ENCODE measurements at places on chromosomes 3 and 15. TPM values are rescaled to one million over a fixed set of nuclear protein-coding genes. Genes with fewer than 3 reads are reported as not detected.

Gene MESD
- 30.7 TPM for polyA plus RNA-seq

Gene TPRG1
- polyA plus RNA-seq, result 0.04 TPM

Gene TTLL13
- polyA plus RNA-seq, result not detected

Gene UBAP1L
- not detected for polyA plus RNA-seq

Gene BCL2A1
- 27.4 TPM for polyA plus RNA-seq

Gene HTR3E
- polyA plus RNA-seq, result not detected

Gene ISLR
- polyA plus RNA-seq, result not detected

Gene FGF7
- polyA plus RNA-seq, result not detected

Gene SLC15A2
- 0.51 TPM for polyA plus RNA-seq

GRCh38 chr15:77723756-77724155 lies 91.0 kb upstream of the LINGO1 start:
- DNase-seq, result no peak

- DNase-seq, result no peak
Measured at GRCh38 chr3:141608438-141608837, 121.6 kb downstream of the RASA2 start.

- no peak for DNase-seq
Measured at GRCh38 chr15:35309886-35310285, 224.8 kb upstream of the NANOGP8 start.

DNA sequence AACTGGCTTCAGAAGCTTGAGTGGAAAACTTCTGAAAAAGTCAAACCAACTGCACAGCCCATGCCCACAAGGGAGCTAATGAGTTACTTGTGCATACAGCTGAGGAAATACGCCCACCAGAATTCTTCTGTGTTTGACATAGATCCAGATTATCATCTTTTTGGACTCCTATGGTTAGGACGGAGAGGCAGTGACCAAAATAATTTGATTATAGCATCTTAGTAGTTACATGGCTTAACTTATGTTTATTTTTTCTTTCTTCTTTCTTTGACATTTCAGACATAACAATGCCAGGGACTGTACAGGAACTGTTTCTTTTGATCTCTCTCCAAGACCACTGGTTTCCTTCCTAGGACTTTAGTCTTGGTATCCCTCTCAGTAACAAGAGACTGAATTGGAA lies 246.1 kb upstream of the RASGRP1 start:
- no peak for DNase-seq

DNA sequence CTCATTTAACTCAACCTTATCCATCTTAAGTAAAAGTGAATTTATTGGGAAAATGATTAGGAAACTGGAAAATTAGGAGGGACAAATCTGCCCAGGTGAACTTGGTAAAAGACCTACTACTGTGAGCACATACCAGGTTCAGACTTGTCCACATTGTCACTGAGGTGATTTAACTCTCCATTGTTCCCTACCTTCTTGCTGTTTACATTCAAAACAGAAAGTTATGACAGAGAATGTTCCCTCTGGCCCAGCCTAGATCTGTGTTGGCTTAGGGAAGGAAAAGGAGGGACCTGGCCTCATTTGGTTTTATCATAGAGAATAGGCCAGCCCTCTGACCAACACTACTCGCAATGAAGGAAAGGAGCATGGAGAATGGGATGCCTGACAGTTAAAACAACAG lies 117.6 kb downstream of the SATB1 start:
- DNase-seq, result no peak

DNA sequence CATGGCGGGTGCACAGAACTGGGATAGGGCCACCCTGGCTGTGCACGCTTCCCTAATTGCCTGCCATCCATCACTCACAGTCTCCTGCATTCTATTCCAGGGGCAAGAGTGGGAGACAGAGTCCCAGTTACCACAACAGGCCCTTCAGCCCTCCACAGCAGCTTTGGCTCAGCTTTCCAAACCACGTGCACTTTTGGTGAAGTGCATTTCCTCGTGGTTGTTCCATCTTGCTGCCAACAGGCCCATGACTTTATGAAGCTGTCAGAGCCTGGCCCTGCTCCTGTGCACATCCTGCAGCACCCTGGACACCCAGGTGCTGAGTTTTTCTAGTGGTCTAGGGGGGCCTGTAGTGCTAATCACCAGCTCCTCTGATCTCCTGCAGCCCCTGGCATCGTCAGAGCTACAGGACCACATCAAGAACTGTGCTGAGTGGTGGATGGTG lies 110.2 kb downstream of the ADCY5 start:
- no peak for DNase-seq

- DNase-seq, result no peak
Measured at GRCh38 chr3:126129398-126129891, 45.5 kb upstream of the SLC41A3 start.

DNA sequence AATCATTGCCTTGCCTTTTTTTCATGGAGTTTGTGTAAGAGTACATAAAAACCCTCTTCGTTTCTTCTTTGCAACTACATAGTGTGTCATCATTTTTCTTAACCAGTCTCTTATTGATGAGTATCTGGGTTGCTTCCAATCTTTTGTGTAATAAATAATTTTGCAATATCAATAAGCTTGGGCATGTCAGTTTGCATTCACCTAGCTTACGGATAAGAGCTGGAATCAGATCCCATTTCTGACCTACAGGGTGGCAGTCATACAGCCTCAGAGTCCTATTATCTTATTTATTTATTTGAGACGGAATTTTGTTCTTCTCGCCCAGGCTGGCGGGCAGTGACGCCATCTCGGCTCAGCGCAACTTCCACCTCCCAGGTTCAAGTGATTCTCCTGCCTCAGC lies 18.3 kb downstream of the ANP32A start:
- DNase-seq, result no peak

- DNase-seq, result no peak
Measured at GRCh38 chr3:58494107-58494506, 2.2 kb downstream of the KCTD6 start.

DNA sequence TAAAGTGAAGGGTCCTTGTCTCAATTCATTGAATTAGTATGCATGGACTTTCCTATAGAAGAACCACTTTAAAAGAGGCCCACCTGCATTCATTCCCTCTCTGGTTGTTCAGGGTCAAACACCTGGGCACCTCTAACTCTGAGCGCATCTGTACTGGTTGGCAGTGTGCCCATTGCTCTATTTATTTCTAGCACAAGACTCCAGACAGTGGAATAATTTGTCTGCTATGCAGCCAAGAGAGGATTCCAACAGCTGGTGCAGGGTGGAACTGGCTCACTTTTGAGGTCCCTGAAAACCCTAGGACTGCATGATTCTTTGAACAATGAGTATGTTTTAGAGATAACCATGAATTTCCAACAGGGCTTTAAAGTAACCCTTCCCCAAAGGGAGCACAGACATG lies 57.9 kb downstream of the CCDC33 start:
- DNase-seq, result no peak

DNA sequence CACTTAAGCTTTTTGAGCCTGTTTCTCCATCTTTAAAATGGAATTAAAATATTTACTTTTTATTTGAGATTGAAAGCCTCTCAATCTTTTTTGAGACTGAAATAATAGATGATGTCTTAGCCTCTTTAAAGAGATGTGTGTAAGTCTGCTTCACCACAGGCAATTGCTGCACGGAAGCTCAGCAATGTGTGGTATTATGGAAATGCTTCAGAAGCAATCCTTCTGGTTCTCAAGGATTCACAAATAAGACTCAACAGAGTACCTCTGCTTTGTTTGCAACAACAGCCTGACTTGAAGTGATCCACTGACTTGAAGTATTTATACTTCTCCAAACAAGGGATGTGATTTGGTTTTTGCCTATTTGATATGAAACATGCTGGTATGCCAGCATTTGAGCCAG lies 332.0 kb upstream of the RASGRP1 start:
- DNase-seq, result no peak

GRCh38 chr15:63322541-63322940 lies 45.1 kb downstream of the APH1B start:
- no peak for DNase-seq

GRCh38 chr3:161409858-161410257 lies 38.5 kb upstream of the SPTSSB start:
- no peak for DNase-seq

- no peak for DNase-seq
Measured at GRCh38 chr3:32831791-32832190, 14.0 kb downstream of the TRIM71 start.

- DNase-seq, result no peak
Measured at GRCh38 chr3:143040261-143040879, 39.0 kb downstream of the U2SURP start.

DNA sequence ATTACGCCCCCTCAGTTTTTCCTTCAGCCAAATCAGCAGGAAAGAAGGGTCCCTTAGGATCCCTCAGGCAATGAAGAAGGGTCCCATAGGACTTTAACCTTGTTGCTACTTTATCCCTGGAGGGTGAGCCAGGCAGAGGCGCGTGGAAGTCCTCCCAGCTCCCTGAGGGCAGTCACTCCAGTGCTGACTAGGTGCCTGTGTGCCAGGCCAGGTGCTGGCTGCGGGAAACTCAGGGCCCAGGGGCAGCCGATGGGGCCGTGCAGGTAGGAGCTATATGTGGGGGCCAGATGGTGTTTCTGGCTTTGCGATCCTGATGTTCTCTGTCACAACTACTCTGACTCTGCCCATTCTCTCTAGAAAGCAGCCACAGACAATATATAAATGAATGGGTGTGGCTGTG lies 42.8 kb upstream of the IQSEC1 start:
- DNase-seq, result no peak

- DNase-seq, result no peak
Measured at GRCh38 chr3:141860766-141861513, 15.5 kb upstream of the ATP1B3 start.

GRCh38 chr3:108493862-108494261 lies 16.5 kb downstream of the MYH15 start:
- DNase-seq, result no peak

DNA sequence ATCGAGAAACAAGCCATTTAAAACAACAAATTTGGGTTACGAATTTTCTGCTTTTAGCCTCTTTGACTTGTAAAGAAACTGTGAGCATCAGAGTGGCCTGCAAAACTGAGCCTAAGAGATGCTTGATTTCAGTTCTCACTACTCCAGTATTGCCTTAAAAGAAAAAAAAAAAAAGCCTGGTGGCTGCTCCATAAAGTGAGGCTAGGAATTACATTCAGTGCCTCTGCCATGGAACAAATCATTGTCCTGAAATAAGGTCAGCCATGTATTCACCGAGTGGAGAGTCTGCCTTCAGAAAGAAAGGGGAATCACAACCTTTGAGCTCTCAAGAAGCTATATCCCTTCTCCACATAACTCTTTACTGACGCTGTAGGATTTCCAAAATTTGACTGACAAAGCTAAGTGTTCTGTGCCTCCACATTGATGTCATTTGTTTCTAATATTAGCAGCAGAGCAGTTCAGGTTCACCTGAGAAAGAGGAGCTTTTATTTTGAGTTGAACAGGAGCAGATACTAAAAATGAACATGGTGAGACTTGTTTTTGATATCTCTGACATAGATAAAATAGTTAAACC lies 137.3 kb downstream of the SSR3 start:
- DNase-seq, result no peak

DNA sequence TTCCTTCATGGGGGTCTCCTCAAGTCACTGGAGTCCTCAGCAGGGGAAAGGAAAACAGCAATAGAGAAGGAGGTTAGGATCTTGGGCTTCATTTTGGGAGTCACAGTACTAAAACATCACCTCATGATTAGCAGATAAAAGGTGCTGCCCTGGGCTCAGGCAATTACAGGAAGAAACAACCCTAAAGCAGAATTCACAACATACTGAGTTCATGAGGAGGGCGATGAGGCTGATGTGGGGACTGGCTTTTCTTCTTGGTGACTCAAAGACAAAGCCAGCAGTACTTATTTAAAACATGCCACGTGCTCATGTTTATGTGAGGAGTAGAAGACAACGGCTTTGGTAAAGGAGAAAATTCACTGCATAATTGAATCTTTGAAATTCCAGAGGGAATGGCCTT lies 822.3 kb upstream of the CFAP20DC start:
- no peak for DNase-seq

DNA sequence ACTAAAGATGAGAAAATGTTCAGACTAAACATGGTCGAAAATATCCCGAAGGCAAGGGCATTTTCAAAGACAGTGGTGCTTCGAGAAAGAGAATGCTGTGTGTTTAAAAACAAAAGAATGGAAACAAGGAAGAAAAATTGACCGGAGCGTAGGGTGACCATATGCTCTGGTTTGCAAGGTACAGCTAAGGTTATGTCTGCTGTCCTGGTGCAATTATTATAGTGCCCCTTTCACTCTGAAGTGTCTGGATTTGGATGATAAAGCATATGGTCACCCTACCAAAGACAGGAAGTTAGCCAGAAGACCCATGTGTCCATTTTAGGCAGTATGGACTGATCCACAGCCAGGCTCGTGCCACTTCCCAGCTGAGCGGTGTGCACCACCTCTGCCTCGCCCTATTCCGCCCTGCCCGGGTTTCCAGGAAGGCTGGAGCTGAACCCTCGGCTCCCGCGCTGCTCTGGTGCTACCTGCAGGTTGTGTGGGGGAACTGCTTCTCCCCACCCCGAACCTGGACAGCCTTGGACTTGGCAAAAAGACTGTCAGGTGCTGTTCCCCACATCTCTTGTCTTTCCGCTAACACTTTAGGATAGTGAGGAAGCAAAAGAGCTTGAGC lies 25.2 kb downstream of the GOLGA6D start:
- DNase-seq, result no peak

- no peak for DNase-seq
Measured at GRCh38 chr15:69914960-69915359, 182.8 kb downstream of the TLE3 start.

DNA sequence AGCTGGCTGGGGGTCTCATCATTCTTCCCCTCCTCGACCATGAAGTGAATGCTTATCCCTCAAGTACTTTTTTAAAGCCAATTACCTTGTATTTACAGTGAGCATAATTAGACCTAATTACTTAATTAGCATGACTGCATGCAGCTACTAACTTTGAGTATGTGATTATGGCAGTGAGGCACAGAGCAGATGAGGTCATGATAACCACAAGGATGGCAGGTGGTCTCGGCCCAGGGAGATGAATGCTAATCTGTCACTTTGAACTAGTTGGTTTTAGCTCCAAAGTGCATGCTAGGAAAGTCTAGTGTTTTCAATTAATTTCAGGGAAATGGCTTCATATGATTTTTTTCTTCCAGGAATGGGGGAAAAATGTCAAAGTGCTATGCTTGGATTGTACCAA lies 233.8 kb downstream of the NTRK3 start:
- no peak for DNase-seq

DNA sequence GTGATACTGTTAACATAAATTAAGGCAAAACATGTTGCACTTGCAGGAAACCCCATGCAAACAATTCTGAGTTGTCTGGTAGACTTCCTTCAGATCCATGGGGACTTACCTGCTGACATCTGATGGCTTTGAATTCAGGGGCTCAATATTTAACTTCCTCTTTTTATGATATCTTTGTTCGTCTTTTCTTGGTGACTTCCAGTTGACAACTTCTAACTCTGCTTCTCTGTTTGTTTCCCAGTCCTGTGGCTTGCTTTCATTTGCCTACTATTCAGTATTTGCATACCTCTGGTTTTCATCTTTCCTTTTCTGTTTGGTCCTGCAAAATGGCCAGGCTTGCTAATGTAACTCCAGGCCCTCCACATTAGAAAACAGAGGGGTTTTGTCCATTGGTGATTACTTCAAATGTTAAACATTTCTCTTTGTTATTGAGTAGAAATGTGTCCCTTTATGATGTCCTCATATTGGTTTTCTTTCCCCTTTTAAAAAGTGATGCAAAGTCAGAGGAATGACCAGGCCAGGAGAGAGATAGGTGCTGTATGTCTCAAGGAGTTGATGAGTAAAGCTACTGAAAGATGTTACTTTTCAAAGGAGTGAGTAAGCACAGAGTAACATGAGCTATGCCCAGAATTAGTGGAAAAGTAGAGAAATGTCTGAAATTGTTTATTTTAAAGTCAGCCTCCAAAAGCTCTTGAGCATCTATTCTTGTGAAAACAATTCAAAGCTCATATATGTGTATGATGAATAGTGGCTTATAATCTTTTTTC lies 335.9 kb downstream of the LPP start:
- DNase-seq, result no peak

- no peak for DNase-seq
Measured at GRCh38 chr3:113747283-113748046, 630 bp downstream of the ATP6V1A start.
